ENCODE measurements at places on chromosomes 12 and 14.

DNA sequence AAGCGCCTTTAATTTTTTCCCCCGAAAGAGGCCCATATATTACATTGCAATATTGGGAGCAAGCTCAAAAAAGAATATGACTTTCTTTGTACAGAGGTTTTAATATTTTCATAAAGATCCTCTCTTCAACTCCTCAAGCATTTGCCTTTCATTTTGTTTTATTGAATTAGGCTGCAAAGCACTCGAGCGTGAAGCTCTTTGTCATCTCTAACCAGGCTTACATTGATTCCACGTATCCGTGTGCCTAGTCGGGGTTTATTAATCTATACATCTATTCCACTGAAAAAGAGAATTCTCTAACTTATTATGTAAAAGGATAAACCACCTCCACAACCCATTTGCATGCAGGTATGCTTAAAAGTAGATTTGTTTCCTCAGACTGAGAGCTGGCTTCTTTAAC is 234.8 kb upstream of the TMPO start:
- DNase-seq = no peak

DNA sequence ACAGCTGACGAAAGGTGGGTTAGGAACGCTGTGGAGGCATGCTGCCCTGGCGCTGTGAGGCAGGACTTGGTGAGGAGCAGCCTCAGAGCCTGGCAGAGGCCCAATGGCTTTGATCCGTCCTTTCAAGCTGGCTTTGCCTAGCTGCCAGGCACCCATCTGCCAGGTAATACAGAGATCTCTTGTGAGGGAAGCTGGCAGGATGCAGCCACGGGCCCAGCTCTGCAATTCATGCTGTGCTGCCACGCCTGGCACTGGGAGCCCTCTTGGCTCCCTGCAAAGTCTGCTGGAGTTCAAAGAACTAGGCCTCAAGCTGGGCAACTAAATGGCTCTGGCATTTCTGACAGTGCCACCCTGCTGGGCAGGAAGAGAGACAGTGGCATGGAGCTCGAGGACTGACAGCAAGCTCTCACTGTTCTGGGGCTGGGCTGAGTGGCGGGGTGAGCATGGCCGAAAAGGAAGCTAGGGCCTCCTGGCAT is 18.7 kb downstream of the IQSEC3 start:
- DNase-seq = peak; percentile 96

DNA sequence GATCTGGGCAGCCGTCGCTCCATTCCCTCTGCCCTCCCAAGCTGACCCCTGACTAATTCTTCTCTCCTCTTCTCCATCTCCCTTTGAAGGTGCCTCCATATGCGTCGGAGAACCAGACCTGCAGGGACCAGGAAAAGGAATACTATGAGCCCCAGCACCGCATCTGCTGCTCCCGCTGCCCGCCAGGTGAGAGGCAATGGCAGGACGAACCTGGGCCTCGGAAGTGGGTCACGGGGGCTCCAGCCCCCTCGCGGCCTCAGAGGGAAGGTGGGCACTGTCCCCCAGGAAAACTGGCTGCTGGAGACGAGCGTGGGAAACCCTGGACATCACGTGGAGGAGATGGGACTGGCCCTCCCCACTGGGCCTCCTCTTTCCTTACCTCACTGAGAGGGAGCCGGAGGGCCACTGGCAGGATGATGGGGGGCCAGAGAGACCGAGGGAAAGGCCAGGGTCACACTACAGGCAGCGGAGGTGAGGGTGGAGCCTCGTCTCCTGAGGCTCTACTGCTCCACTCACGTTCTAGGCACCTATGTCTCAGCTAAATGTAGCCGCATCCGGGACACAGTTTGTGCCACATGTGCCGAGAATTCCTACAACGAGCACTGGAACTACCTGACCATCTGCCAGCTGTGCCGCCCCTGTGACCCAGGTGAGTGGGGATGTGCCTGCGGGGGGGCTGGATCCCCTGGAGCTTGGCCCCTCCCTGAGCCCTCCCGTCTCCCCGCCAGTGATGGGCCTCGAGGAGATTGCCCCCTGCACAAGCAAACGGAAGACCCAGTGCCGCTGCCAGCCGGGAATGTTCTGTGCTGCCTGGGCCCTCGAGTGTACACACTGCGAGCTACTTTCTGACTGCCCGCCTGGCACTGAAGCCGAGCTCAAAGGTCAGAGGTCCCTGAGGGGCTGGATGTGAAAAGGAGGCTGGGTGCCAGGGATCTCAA is 806 bp downstream of the LTBR start:
- DNase-seq = no peak

GRCh38 chr14:33657476-33657875 is 293.4 kb downstream of the EGLN3 start:
- DNase-seq = no peak

Data from NCI-H1694 treated with DMSO at 0.1 percent for 48 hours (cell line).